NCI-H1092 treated with DMSO at 0.1 percent for 48 hours (cell line): ENCODE measurements at places on chromosomes 1 and 21.

DNA sequence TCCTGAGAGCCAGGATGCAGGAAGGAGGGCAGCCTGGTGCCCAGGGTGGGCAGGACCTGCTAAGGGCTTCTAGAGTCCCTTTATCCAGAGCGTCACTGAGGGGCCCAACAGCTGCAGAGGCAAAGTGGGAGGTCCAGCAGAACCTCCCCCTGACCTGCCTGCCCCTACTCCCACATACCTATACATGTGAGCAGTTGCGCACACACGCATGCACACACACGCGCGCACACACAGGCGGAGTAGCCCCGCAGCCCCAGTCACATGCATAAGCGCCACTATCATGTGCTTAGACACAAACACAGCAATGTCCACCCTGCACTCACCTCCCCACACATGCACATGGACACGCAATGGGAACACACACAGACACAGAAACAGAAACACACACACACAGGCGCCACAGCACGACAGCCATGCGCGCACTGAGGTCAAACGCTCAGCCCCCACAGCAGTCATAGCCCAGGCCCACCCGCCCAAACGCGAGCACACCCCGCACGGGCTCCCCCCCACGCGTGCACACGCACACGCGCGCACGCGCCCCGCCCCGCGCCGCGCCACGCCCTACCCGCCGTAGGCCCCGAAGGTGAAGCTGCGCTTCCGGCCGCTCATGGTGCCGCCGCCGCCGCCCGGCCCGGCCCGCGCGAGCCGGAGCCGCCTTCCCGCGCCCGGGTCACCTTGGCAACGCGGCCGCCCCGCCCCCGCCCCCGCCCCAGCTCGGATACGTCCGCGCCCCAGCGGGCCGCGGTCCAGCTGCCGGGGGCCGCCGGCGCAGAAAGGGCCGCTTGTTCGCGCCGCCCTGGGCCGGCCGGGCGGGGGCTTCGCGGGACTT lies 17.7 kb downstream of the RAP1GAP start:
- peak; percentile 48 for DNase-seq

GRCh38 chr1:14421977-14422609 lies 176.4 kb upstream of the KAZN start:
- no peak for DNase-seq

DNA sequence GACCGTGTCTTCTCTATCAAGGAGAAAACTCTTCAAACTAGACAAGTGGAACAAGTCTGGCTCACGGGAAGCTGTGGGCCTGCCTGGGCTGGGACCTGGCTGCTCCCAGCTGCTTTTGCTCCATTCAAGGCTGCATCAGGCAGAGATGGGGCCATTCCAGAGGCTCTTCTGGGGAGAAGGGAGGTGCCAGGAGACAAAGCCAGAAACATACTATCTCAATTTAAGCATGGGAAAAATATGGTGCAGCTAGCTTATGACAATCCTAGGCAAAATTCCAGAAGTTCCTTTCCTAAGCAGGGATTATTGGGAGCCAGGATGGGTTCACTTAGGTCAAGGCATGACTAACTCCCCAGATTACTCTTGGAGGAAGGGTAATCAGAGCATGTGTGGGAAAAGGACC lies 90.8 kb upstream of the SLC2A1 start:
- no peak for DNase-seq

- no peak for DNase-seq
Observed at GRCh38 chr1:150765296-150765976, at the start of gene CTSS. TSS of gene CTSS (minus strand) at chr1:150765778. CDS start at chr1:150764763, 1,015 bp downstream.

- no peak for DNase-seq
Observed at GRCh38 chr1:29398431-29398830, 162.1 kb downstream of the PTPRU start.

- DNase-seq: peak; percentile 63
Observed at GRCh38 chr1:2205191-2205952, 10.8 kb upstream of the FAAP20 start.

- DNase-seq: no peak
Observed at GRCh38 chr1:58888833-58889232, 105.0 kb upstream of the JUN start.

DNA sequence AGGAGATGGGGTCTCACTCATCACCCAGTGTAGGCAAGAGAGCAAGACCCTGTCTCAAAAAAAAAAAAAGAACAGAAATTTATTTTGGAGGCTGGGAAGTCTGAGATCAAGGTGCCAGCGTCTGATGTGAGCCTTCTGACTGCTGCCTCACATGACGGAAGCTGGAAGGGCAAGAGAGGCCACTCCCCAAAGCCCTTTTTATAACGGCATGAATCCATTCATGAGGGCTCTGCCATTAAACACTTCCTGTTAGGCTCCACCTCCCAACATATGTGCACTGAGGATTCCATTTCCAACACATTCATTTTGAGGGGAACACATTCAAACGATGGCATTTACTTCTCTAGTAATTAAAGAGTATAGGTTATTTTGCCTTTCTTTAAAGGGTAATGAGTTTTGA lies 50.9 kb upstream of the C1orf198 start:
- no peak for DNase-seq

- no peak for DNase-seq
Observed at GRCh38 chr1:59397139-59397858, 100.4 kb downstream of the FGGY start.

- DNase-seq: no peak
Observed at GRCh38 chr1:209051570-209051969, 531.9 kb upstream of the CAMK1G start.

GRCh38 chr1:22290157-22290556 lies 147.3 kb upstream of the WNT4 start:
- DNase-seq: no peak

- no peak for DNase-seq
Observed at GRCh38 chr1:41455479-41456332, 28.8 kb downstream of the EDN2 start.

GRCh38 chr1:61404597-61405376 lies 320.2 kb downstream of the TM2D1 start:
- no peak for DNase-seq

DNA sequence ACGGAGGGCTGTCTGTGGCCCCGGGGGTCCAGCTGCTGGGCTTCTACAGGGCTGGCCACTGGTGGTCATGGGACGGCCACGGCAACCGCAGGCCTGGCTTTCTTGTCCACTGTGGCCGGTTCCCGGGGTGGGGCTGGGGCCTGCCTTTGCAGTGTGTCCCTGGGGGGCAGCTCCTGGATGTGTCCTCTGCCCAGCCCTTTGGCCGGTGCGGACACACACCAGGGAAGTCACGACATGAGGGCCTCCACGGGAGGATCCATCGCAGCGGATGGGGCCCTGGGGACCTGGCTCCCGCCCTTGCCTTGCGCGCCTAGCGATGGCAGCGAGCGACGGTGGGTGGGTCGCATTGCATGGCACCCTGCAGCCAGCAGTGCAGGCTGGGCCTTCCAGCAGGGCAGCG lies 18.0 kb downstream of the PFKL start:
- DNase-seq: no peak

DNA sequence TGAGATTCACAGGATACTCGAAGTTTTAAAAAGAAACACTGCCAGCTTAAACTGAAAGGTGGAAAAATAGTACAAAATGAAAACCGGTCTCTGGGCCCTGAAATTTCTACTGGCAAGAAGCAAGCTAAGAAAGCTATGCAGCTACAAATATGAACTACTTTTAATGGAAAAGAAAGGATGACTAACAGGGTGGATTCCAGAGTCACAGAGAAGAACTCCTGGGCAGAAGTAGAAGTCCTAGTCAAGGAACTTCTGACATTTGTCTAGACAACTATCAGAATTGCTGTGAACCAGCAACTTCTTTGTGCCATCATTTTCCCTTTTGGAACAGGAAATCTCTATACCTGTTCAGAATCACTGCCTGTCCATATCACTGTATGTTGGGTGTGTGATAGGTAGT lies 38.1 kb downstream of the CD160 start:
- no peak for DNase-seq

- DNase-seq: no peak
Observed at GRCh38 chr1:171138980-171139379, 46.1 kb upstream of the FMO2 start.

DNA sequence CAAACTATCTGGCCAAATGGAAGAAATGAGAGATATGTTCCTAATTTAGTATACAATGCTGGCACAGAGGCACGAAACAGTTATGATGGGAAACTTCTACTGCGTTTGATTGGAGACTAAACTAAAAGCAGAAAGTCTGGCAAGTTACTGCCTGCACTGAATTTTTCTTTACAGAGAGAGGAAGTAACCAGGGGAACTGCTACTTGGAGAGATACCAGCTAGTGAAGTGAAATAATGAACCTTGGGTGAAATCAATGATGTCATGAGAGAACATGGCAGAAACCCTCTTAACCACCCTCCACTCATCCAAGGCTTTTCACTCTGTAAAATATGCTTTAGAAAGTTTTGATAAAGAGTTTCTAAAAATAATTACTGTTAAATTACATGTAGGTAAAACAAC lies 29.3 kb downstream of the NIBAN1 start:
- no peak for DNase-seq

- DNase-seq: no peak
Observed at GRCh38 chr1:14553711-14554110, 44.8 kb upstream of the KAZN start.

DNA sequence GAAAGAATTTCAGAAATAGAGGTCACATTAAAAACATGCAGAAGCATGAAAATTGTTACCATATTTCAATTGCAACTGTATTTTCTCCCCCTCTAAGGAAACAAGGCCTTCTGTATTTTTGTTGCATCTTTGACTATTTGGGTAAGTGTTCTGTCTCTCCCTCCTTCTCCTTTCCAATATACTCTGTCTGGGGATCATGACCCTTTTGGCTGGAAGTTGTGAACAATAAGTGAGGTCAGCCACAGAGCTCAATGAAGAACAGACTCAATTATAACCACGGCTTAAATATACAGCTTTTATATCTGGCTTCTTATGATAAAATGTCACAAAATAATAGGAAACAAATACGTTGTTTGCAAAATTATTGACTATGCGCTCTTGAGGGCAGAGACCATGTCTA lies 47.1 kb downstream of the SPAG17 start:
- DNase-seq: no peak

DNA sequence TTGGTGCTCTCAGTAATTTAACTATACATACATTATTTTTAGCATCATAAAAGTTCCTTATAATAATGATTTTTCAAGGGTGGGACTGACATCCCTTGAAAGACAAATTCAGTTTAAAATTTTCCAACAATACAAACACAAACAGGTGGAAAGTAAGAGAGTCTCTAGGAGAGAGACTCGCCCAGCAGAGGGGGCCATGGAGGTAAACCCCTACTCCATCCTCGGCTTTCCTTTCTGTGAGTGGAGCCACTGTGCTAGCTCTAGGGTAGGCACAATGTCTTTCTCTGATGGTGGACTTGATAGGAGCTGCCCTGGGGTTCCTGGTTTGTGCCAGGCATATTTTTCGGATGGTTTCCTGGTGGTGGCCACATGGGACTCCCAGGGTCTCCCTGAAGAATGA lies 8.3 kb downstream of the CSMD2 start:
- DNase-seq: no peak

DNA sequence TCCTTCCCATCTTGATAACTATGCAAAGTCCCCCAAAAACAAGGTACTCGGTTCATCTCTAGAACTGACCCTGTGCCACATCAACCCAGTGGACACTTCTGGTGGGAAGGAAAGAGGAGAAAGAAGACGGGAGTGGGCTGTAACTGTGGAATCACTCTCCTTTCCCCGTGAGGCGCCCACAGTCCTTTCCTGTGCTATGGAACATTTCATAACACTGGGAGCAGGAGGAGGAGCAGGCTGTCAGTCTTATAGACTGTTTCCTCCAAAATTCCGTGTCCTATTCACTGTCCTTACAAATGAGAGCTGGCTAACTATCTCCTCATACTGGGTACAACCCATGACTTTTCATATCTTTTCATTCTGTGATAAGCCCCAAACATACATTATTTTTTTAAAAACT lies 40.7 kb downstream of the PLEKHA6 start:
- no peak for DNase-seq

GRCh38 chr1:2240270-2241156 lies 12.4 kb downstream of the SKI start:
- DNase-seq: no peak

GRCh38 chr1:165773324-165773965 lies 4.8 kb upstream of the TMCO1 start:
- DNase-seq: no peak

GRCh38 chr1:211145944-211146343 lies 12.0 kb upstream of the KCNH1 start:
- DNase-seq: peak; percentile 7

DNA sequence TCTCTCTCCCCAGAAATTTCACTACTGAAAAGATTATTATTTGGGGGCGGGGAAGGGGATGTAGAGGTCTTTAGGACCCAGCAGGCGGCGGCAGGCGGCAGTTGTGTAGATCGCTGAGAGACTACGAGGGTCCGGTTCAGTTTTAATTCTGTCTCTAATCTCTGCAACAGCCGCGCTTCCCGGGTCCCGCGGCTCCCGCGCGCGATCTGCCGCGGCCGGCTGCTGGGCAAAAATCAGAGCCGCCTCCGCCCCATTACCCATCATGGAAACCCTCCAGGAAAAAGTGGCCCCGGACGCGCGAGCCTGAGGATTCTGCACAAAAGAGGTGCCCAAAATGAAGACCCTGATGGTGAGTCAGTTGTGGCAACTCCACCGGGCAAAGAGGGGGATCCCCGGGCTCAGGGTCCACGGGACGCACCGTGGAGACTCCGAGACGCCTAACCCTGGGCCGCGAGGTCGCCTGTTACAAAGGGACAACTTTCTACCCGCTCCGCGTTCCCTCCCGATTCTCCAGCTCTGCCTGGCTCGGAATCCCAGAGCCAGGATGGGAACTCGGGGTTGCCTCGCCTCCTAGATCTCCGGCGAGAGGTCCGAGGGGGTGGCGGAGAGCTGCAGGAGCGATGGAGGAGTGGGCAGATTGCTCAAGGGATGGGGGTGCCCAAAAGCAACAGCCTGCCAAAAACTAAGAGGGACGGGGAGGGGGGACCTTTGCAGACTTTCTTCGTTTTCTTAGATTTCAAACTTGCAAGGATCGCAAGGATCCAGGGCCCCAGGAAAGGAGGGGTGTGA lies at the start of gene ST6GALNAC5:
Gene ST6GALNAC5, plus strand, starts transcription at position 139 of the 789 bp plus-strand sequence.
- peak; percentile 27 for DNase-seq

DNA sequence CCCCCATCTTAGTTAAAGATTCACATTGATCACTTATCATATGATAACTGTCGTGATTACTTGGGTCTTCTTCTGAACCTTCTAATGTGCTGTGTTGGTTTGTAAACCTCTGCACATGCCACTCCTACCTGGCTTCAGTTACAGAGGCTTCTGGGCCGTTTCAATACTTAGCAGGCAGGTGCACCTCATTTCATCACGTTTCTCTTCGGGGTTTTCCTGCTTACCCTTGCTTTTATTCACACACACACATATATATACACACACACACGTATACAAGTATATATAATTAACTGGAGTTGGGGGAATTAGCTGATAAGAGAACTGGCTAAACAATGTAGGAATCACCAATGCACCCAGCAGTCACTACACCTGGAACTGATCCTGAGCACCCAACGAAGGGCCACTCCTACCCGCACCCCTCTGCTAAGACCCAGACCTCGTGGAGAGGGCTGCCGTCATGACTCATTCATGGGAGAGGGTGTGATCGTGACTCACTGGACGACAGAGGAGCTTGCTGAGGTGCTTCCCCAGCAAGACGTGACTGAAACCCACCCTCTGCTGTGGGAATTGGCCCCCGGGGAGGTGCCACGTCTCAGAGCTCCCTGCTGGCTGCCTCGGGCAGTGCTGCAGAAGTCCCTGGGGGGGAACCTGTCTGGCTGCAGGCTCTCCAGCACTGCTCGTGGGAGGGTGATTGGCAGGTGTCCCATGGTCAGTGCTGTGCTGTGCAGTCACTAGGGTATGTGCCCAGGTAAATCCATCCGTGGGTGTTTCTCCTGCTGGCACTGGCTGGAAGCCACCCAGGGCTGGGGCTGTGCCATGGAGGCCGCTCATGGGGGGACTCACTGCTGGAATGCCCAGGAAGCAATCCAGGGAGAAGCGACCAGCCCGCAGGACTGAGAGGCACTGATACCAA lies 166.6 kb downstream of the DYRK1A start:
- DNase-seq: peak; percentile 19

- DNase-seq: peak; percentile 82
Observed at GRCh38 chr1:50978852-50979781, 9.1 kb downstream of the CDKN2C start.
